ENCODE measurements at places on chromosomes 6 and 20. TPM values are rescaled to one million over a fixed set of nuclear protein-coding genes. Genes with fewer than 3 reads are reported as not detected.

Gene FOXF2
- 55.7 TPM for total RNA-seq

Gene CFB
- 24.1 TPM for total RNA-seq

Gene RNGTT
- 28.8 TPM for total RNA-seq

Gene FHL5
- not detected for total RNA-seq

Gene ADGRF5
- total RNA-seq, result under 0.01 TPM

Gene MRPS18A
- total RNA-seq, result 42.8 TPM

Gene RSPO3
- 2.3 TPM for total RNA-seq

All from smooth muscle cell of trachea (primary cell).